Fibroblast of mammary gland (primary cell): ENCODE measurements at places on chromosomes 7 and 10.

DNA sequence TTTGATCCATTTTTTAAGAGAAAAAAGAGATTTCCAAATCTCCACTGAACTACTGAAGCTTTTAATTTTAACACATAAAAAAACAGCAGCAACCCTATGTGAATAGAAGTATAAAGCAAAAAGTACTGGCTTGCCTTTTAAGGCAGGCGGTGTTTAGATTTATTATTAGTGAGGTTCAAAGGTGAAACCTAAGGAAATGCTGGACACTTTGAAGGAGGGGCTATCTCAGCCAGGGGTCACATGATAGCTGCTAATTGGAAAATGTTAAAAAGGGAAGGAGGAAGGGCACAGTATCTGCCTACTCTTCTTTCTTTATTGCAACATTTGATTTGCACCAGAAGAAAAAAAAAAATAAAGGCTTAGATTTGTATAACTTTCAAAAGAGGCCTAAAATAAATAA lies 183.8 kb downstream of the SKAP2 start:
- no peak for DNase-seq

DNA sequence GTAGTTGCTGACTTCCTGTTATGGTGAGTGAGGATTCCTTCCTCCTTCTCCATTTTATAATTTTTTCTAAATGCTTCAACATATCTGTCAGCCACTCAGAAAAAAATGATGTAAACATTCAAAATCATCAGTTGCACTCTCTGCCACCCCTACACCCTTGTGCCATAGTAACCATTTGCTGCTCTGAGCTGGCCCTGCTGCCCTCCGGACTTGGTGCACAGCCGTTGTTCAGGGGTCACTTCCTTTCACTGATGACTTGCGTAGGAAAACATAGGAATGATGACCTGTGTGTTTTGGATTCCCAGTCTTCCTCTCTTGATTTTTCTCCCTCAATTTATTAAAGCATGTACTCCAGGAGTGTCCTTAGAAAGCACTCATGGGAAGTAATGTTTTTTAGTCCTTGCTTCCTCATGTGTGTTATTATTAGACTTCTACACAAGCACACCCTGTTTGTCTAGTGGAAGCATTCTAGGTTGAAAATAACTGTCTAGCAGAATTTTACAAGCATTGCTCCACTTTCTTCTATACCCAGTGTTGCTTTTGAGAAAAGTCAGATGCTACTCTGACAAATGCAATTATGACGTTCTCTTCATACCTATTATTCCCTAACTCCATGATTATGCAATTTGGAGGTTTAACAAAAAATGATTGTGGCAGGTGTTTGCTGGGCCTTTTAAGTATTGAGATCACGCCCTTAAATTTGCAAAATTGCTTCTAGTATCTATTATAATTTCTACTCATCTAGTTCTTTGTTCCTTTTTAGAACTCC lies 62.6 kb upstream of the MTPN start:
- DNase-seq, result no peak

GRCh38 chr7:40393660-40394059 lies 258.9 kb downstream of the SUGCT start:
- no peak for DNase-seq

GRCh38 chr10:66828957-66829356 lies 96.9 kb upstream of the LRRTM3 start:
- DNase-seq, result no peak

- no peak for DNase-seq
These were observed 201.9 kb upstream of the KAT6B start for GRCh38 chr10:74624501-74624900.

- no peak for DNase-seq
These were observed 5.7 kb downstream of the C10orf67 start for GRCh38 chr10:23338886-23339285.

DNA sequence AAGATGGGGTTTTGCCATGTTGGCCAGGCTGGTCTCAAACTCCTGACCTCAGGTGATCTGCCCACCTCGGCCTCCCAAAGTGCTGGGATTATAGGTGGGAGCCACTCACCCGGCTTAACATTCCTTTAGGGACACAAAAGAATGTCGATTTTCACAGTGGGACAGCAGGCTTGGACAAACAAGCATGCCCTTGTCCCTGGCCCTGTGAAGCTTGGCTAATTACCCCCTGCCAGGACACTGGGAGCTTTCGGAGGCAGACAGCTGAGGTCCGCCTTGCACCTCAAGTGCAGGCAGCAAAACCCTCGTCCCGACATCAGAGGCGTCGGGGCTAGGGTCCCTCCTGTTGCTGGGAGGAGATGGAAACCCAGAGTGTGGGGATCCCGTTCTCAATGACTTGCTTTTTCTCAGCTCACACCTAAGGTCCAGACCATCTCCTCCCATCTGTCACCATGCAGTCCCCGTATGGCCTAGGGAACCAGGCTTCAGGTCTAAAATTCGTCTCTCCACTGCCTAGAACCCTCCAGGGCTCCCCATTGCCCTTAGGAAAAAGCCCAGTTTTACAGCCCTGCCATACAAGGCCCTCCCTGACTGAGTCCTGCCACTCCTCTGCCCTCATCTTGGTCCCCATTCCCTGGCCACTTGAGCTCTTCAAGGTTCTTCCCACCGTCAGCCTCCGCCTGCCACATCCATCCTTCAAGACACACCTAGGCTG lies 6.3 kb upstream of the CLIP2 start:
- no peak for DNase-seq

DNA sequence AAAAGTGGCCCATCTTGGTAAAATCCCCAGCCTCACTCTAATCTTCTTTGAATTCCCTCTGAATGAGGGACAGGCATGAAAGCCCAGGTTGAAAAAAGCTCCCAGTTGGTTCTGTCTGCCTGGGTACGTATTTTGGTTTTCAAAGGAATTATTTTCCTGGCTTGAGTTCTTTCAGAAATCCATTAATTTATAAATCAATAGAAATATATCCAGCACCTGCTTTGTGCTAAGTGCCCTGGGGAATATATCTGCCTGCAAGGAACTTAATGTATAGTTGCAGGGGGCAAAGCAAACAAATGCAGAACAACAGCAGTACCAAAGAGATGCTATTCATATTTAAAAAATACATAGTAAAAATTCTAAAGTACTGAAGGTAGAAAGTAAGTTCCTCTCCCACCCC lies 362.7 kb downstream of the REEP3 start:
- no peak for DNase-seq

DNA sequence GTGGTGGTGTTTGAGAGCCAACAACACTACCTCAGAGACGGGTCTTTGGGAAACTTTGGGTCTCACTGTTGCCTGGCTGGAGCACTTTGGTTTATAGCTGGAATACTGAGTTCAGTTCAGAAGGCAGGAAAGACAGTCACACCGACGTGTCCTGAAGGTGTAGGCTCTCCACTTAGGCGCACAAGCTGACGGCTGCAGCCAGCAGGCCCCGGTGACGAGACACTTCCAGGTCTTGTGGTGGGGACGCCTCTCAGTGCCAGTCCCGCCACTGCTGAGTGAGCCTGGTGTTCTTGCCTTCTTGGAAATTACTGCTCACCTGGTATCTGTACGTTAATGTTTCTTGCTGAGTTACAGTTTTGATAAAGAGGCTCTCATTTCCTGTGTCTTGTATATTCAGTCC lies 74.0 kb downstream of the WDR37 start:
- DNase-seq, result no peak

DNA sequence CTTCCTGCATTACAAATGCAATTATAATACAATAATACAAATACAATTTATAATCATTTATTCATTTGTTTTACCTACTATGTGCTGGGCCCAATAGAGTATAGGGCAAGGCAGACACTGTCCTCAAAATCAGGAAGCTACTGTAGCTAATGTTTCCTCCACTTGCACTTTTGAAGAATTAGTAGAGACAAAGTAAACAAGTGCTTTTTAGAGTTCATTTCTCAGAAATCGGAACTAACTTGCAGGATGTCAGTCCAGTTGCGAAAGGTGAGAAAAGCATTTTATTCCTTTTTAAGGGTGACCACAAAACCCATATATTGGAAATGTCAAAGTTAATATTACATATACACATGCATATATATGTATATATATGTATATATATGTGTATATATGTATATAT lies 14.2 kb downstream of the ADRB1 start:
- no peak for DNase-seq

GRCh38 chr7:111532625-111533024 lies 29.7 kb downstream of the IMMP2L start:
- peak; percentile 55 for DNase-seq

DNA sequence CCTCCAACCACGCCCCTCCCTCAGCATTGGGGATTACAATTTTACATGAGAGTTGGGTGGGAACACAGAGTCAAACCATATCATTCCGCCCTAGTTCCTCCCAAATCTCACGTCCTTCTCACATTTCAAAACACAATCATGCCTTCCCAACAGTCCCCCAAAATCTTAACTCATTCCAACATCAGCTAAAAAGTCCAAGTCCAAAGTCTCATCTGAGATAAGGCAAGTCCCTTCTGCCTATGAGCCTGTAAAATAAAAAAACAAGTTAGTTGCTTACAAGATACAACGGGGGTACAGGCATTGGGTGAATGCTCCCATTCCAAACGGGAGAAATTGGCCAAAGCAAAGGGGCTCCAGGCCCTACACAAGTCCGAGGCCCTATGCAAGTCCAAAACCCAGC lies 77.7 kb upstream of the CAPZA2 start:
- DNase-seq, result no peak

GRCh38 chr10:47418321-47418720 lies 34.2 kb upstream of the ZNF488 start:
- DNase-seq, result no peak

DNA sequence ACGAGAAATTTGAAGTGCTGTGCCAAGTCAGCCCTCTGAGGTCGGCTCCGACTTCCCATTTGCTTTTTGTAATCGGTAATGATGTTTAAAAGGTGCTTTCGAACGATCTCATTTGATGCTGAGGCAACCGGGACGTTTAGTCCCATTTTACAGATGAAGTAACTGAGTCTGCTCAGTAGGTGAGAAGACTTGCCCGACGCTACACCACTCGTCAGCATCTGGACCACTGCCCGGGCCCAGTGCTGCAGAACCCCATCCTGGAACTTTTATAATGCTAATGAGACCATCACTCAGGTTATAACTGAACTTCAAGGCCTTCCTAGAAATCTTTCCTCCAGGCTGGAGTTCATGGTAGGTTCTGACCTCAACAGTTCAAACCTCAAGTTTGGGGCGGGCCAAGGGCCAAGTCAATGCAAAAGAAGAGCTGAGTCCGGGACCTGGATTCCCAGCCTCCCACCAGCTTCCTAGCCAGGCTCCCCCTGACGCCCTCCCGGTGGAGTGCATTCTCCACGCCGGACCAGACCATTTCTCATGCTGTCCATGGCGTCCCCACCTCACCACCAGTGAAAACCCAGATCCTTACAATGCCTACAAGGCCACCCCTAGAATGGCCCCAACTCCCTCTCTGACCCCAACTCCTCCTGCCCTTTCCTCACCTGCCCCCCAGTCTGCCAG lies 699 bp upstream of the PDLIM1 start:
- no peak for DNase-seq

DNA sequence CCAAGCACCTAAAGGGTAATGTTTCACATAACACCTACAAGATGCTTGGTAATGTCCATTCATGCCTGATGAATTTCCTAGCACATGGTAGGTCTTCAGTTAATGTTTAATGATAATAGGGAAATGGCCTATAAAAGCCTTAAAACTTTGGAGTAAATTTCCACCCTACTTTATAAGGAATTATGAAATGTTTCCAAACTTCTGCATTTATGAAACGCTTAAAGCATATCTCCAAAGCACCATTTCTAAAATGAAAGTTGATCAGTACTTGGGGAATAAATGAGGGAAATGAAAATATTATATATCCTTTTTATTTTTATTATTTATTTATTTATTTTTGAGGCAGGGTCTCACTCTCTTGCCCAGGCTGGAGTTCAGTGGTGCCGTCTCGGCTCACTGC lies 51.8 kb downstream of the INPP5F start:
- no peak for DNase-seq

DNA sequence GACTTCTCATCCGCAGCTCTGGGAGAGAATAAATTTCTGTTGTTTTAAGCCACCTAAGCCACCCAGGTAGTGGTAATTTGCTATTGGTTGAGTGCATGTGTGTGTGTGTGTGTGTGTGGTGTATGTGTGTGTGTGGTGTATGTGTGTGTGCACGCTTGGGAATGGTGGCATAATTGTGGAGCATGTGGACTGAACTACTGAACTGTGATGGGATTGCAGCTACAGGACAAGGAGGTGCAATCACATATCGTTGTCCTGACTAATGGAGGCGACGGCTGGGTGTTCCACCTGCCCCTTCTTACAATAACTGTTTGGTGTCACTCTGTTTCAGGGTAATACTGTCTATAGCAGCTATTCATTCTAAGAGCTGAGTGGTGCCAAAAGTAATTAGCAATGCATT lies 448.7 kb upstream of the PFKP start:
- DNase-seq, result no peak

DNA sequence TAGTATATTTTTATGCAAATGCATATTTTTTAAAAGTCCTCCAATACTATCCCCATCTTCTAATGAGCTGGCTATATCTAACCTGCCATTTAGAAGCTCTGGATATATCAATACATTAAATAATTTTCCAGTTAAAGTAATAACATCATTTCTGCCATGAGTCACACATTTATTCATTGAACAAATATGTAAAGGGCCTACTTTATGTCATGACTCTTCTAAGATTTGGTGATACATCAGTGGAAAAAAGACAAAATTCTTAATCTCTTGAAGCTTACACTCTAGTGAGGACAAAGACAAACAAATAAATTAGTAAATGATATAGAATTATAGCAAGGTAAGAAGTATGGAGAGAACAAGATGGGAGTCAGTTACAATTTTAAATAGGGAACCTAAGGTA lies 716.8 kb upstream of the LRRTM3 start:
- DNase-seq, result no peak

DNA sequence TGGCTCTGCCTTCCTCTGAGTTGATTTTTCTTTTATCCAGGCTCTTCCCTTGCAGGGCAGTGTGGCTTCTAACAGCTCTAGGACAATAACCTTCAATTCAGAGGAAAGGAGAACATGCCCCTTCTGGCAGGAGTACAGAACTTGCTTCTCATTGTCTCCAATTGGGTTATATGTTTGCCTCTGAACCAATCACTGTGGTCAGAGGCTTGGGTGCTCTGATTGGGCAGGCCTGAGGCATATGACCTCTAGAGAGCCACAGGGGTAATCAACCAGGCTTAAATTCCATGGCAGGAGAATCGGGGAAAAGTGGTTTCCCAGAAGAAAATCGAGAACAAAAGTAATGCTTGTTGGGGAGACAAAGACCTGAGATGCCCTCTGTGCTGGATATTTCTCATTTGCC lies 240.0 kb downstream of the REEP3 start:
- DNase-seq, result no peak
